ENCODE measurements at places on chromosomes 2 and 18.
A peak's percentile ranks its signal among the peaks of the same experiment; 100 is the strongest.

- DNase-seq, result no peak
Measured at GRCh38 chr2:173282795-173283545, 71.7 kb upstream of the CDCA7 start.

- DNase-seq, result no peak
Measured at GRCh38 chr2:36413218-36413617, 57.6 kb downstream of the CRIM1 start.

DNA sequence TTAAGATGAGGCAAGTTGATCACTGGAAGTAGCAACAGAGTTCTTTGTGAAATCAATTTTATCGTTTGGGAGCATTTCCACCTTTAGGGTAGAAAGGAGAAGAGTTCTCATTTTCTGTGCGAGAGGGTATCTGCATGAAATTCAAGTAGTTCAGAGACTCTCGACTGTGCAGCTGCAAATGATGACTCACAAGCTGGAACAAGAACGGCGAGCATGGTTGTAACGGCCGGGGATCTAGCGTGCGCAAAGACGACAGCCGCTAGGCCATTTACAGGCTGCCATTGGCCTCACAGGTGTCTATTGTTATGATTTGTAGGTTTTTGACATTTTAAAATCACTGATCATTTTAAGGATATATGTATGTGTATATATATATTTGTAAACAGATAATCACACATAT, 5.2 kb downstream of the KLHL29 start:
- peak; percentile 19 for DNase-seq

- no peak for DNase-seq
Measured at GRCh38 chr2:208266553-208266893, 468 bp downstream of the PIKFYVE start.

DNA sequence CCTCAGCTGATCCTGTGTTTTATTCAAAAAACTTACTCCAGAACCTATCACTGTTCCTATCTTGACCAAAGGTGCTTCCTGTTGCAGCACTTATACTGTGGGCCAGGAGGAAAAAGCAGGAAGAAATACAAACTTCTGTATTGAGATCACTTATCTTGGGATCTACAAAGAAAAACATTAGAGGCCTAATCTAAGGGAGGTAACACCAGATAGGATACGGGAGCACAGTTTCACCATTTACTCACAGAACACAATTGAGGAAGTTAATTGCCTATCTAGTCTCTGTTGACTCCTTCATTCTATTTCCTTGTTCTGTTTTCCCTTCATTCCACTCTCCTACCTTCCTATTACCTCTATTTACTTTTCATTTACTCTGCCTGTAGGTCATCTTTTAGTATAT, 287.2 kb upstream of the LINC00305 start:
- DNase-seq, result peak; percentile 5

DNA sequence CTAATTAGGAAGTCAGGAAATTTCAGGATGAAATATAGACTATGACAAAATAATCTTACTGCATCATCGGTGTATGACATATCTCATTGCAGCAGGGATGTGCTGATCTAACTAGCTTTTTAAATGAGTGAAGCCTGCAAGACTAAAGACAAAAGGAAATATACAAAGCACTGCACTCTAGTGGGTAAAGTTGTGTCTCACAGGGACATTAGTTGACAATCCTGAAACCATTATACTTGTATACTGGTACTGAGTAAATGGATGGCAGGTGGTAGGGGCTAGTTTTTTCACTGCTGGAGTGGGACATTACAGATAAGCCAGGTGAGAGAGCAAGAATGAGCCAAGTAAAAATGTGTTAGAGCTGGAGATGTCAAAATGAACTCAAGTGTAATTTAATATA, 317.5 kb upstream of the RAB6C start:
- DNase-seq, result no peak

DNA sequence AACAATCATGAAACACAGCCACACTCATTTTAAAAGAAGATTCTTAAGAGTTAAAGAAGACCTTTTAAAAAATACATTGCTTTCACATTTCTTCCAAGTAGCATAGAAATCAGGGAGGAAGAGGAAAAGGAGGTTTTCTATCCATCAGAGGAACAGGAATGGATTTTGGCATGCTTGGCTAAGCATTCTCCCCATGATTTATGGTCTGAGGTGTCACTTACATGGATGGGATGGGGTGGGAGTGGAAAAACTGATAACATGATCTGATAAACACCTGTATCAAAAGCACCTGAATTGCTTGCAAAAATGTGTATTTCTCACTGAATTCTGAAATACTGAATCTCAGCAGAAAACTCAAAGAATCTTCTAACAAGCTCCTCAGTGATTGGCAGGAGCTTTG, 265.9 kb downstream of the NRXN1 start:
- no peak for DNase-seq

All from KBM-7 (cell line).